Stimulated activated CD8-positive, alpha-beta memory T cell treated with anti-CD3 and anti-CD28 coated beads, Interleukin-12 subunit alpha, Interleukin-12 subunit beta, amount 100 ng/mL, for 4 hours (primary cell): ENCODE measurements at places on chromosomes 5 and 9.

DNA sequence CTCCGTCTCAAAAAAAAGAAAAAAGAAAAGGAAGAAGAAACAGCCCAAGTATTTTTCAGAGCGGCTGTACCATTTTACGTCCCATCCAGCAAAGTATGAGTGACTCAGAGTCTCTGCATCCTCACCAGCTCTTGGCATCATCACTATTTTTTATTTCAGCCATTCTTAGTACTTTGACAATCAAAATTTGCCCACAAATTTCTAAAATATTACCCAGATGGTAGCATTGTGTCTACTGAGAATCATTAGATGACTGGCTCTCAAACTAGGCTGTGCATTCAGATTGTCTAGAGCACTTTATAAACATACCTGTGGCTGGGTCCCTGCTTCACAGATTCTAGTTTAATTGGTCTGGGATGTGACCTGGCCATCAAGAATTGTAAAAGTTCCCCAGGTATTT is 21.6 kb upstream of the MELK start:
- no peak for DNase-seq

GRCh38 chr9:96378187-96378586 is 5.3 kb downstream of the SLC35D2 start:
- no peak for DNase-seq

GRCh38 chr5:150142959-150143349 is 12.7 kb downstream of the PDGFRB start:
- DNase-seq, result no peak

DNA sequence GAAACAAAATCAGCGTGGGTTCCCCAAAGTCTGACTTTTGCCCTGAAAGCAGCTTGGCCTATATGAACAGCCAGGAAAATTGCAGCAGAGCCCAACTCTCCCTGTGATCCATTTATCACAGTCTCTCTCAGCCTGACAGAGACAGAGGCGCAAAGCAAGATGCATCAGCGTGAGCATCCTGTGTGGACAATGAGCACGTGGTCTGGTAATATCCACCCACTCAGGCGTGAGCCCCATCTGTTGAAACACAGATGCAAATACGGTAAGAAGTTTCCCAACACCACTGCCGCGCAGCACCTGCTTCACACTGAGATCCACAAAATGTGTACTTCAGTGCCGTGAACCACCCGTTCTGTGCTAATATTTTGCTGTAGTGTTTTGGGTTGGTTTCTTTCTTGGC is 114.6 kb downstream of the MRPL36 start:
- no peak for DNase-seq

DNA sequence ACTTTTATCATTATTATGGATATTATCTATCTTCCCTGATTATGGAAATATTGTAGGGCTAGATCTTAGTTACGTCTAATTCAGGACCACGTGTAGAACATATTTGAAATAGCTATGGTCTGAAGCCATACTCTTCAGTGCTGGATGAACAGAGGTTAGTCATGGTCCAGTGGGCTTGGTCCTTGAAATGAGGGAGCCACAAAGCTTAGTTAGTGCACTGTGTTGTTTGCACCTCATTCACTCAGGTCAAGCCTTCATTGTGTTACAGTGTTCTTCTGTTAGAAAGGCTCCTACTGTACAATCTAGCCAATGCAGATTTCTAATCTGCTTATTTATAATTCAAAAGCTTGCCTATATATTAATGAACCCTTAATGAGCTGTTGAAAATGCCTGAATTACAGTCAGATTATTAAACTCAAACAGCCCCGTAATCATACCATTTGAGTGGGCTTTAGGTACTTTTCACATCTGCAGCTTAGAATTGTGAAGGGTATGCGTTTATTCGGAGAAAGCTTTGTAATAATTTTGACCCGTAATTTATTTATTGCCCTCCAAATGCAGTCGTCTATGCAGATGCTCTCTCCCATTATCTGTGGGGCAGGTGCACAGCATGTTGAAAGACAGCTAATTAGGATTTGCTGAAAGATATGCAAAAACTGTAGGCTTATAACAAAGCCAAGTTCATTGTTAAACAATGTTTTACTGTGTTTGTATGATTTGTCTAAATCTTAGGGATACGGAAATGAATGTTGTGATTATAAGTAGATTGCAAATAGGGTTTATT is 164.9 kb downstream of the PBX3 start:
- no peak for DNase-seq

GRCh38 chr9:31065691-31066090 is 1318.8 kb upstream of the ACO1 start:
- no peak for DNase-seq

- no peak for DNase-seq
Observed at GRCh38 chr5:39371367-39371635, 7.0 kb upstream of the C9 start.

DNA sequence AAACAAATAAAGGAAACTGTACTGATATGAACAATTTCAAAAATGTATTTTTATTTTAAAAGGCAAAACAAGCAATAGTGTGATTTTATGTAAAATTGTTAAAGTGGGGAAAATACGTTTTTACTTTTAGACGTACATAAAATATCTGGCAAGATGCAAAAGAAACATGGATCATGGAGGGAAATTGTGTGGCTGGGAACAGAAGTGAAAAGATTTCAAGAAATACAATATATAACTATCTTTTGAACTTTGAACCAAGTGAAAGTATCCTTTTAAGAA is 1.5 kb upstream of the ZNF367 start:
- DNase-seq, result no peak

DNA sequence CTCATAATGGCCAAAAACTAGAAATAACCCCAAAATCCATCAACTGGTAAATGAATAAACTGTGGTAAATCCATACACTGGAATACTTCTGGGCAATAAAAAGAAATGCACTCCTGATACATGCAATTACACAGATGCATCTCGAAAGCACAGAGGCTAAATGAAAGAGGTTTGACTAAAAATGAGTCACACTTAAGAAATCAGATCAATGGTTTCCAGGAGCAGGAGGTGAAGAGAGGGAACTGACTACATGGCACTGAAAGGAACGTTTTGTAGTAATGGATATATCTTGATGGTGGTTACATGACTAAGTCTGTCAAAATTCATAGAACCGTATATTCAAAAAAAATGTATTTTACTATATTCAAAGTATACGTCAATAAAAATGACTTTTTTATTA is 42.4 kb downstream of the STRBP start:
- no peak for DNase-seq

GRCh38 chr5:76690037-76690679 is 25.8 kb upstream of the F2R start:
- DNase-seq, result no peak

DNA sequence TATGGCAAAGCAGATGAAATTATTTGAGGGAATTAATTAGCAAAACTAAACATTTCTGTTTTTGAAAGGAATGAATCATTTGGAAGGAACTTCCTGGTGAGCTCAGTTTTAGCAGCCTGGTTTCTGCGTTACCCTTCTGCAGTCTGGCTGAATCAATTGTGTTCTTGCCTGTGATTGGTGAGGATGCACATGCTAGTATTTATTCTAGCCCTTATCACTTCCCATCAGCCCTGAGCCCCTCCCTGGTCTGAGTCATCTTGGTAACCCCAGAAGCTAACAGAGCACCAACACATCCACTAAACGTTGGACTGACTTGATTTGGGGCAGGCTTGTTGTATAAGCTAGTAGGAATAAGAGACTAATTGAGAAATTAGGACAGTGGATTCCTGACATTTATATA is 6.6 kb downstream of the TJP2 start:
- no peak for DNase-seq
